ENCODE measurements at places on chromosomes 2 and 18. TPM values are rescaled to one million over a fixed set of nuclear protein-coding genes. Genes with fewer than 3 reads are reported as not detected.

- H3K4me1 ChIP-seq: peaks cover 6% of the 10 kb centered on the region
- peak overlapping the region; percentile 81 for H3K4me3 ChIP-seq
- H3K27me3 ChIP-seq: no peaks in the 10 kb centered on the region
- DNase-seq: no peak
Measured at GRCh38 chr2:60882971-60883753, 1.8 kb downstream of the REL start.

The SLC9A2 gene
- 1.4 TPM for total RNA-seq

- H3K27me3 ChIP-seq: no peaks in the 10 kb centered on the region
- DNase-seq: no peak
- no peaks in the 10 kb centered on the region for H3K4me1 ChIP-seq
- H3K36me3 ChIP-seq: no peaks in the 10 kb centered on the region
- H3K27ac ChIP-seq: no peak overlapping the region
Measured at GRCh38 chr2:83069724-83070123, 1389.4 kb downstream of the SUCLG1 start.

The MYO1B gene
- 51.7 TPM for total RNA-seq

The PROC gene
- total RNA-seq: not detected

GRCh38 chr2:137138263-137138662 lies 372.9 kb downstream of the THSD7B start:
- no peak for DNase-seq
- no peaks in the 10 kb centered on the region for H3K4me1 ChIP-seq
- no peak overlapping the region for H3K4me3 ChIP-seq
- H3K36me3 ChIP-seq: no peaks in the 10 kb centered on the region
- H3K27ac ChIP-seq: no peak overlapping the region

The GALNT3 gene
- total RNA-seq: 9.8 TPM

GRCh38 chr18:24595561-24596031 lies 135.2 kb downstream of the HRH4 start:
- no peak overlapping the region for H3K4me3 ChIP-seq
- H3K27ac ChIP-seq: no peak overlapping the region
- DNase-seq: no peak
- no peaks in the 10 kb centered on the region for H3K36me3 ChIP-seq
- H3K4me1 ChIP-seq: no peaks in the 10 kb centered on the region
- peaks cover 37% of the 10 kb centered on the region for H3K27me3 ChIP-seq

- no peak overlapping the region for H3K4me3 ChIP-seq
- no peaks in the 10 kb centered on the region for H3K36me3 ChIP-seq
- DNase-seq: no peak
- H3K27ac ChIP-seq: no peak overlapping the region
- H3K27me3 ChIP-seq: no peaks in the 10 kb centered on the region
Measured at GRCh38 chr2:150911766-150912280, 349.8 kb downstream of the RBM43 start.

DNA sequence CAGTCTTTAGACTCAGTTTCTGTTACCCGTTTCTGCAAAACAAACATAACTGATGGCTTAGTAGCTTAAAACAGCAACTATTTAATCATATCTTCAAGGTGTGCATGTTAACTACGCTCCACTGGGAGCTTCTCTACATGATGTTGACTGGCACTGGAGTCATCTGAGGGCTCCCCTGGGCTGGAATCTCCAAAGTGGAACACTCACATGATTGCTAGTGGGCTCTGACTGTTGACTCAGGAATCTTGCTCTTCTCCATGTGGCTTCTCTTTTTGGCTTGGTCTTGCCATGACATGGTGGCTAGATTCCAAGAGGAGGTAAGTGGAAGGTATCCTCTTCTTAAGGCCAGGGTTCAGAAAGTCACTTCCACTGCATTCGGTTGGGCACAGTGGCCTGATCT lies 160.8 kb downstream of the PMAIP1 start:
- H3K36me3 ChIP-seq: no peaks in the 10 kb centered on the region
- H3K4me1 ChIP-seq: peaks cover 7% of the 10 kb centered on the region
- H3K27me3 ChIP-seq: no peaks in the 10 kb centered on the region
- H3K4me3 ChIP-seq: no peak overlapping the region
- no peak overlapping the region for H3K27ac ChIP-seq
- DNase-seq: no peak

DNA sequence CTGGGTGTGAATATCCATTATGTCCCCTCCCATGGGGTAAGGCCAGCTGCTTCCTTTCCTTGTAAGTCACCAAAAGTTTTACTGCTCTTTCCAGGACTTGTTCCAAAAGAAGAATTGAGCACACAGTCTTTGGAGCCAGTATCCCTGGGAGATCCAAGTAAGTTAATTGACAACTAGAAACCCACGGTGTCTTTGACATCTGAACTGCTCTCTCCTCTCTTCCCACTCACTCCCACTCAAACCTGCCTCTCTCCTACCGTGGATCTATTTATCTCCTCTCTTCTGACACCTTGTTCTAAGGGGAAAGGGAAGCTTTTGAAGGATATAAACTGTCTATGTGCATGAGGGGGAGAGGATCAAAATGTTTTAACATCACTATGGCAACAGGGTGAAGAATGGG lies 86.7 kb downstream of the VIT start:
- no peak for DNase-seq
- H3K27me3 ChIP-seq: no peaks in the 10 kb centered on the region
- no peaks in the 10 kb centered on the region for H3K36me3 ChIP-seq
- H3K27ac ChIP-seq: no peak overlapping the region
- no peak overlapping the region for H3K4me3 ChIP-seq

GRCh38 chr18:34951625-34952379 lies 89.4 kb upstream of the MAPRE2 start:
- H3K4me1 ChIP-seq: 0 out of 2 replicates have a peak, but pooled peaks cover 7% of the 10 kb centered on the region
- no peak for DNase-seq
- no peaks in the 10 kb centered on the region for H3K36me3 ChIP-seq
- no peak overlapping the region for H3K27ac ChIP-seq

The IGFBP5 gene
- total RNA-seq: 3.9 TPM

The PRKD3 gene
- total RNA-seq: 13.9 TPM

The VWA3B gene
- total RNA-seq: 0.47 TPM

The CNNM3 gene
- total RNA-seq: 31.1 TPM

- H3K27me3 ChIP-seq: no peaks in the 10 kb centered on the region
- H3K4me1 ChIP-seq: peaks cover 29% of the 10 kb centered on the region
- no peaks in the 10 kb centered on the region for H3K36me3 ChIP-seq
- no peak overlapping the region for H3K4me3 ChIP-seq
- peak overlapping the region; percentile 50 for H3K27ac ChIP-seq
Measured at GRCh38 chr18:50158866-50159653, 35.9 kb downstream of the MYO5B start.

The HJURP gene
- 64.1 TPM for total RNA-seq

The MAIP1 gene
- 32.5 TPM for total RNA-seq

DNA sequence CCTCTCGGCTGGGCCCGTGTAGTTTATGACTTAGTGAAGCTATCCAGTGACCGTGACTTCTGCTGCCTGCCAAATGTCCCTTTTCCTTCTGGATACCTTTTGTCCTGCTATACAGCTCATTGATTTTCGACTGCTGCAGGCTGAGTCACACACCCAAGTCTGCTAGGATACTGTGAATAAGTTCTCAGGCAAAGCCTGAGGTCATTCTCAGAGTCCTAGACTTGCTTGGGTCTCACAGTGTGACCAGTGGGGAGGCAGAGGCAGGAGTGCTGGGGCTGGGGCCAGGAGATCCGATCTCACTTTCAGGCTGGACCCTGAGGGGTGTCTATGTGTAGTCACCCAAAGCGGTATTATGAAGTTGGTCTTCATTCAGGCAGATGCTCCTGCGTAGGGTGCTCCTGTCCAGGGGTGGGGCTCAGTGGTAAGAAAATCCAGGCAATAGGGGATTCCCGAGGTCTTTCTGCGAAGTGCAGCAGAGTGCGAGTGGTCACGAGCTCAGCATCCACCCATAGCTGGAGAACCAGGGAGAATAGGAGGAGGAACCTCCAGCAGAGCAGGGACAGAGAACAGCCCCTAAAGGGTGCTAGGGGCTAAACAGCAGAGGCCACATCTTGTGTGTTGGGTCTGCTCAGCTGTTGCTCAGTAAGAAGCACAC lies 268.6 kb upstream of the NCKAP5 start:
- H3K27ac ChIP-seq: no peak overlapping the region
- no peaks in the 10 kb centered on the region for H3K36me3 ChIP-seq
- no peak overlapping the region for H3K4me3 ChIP-seq
- no peak for DNase-seq
- H3K4me1 ChIP-seq: peaks cover 4% of the 10 kb centered on the region
- no peaks in the 10 kb centered on the region for H3K27me3 ChIP-seq

All from HCT116 (cell line).